HEK293T (cell line): ENCODE measurements at places on chromosomes 4 and X.

DNA sequence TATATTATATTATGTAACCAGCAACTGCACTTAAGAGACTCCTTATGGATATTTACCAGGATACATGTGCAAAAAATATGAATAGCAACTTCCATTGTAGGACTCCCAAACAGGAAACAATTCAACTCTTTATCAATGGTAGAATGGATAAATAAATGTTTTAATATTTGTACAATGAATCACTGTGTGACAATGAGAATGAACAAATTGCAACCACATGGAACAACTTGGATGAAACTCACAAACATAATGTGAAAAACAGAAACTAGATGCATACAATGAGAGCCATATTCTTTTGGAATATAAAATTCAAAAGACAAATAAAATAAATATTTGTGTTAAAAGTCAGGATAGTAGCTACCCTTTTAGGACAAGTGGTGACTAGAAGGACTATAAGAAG, 1015.7 kb downstream of the TECRL start:
- DNase-seq = no peak

GRCh38 chr4:86967073-86967472, 32.3 kb downstream of the AFF1 start:
- DNase-seq = no peak

DNA sequence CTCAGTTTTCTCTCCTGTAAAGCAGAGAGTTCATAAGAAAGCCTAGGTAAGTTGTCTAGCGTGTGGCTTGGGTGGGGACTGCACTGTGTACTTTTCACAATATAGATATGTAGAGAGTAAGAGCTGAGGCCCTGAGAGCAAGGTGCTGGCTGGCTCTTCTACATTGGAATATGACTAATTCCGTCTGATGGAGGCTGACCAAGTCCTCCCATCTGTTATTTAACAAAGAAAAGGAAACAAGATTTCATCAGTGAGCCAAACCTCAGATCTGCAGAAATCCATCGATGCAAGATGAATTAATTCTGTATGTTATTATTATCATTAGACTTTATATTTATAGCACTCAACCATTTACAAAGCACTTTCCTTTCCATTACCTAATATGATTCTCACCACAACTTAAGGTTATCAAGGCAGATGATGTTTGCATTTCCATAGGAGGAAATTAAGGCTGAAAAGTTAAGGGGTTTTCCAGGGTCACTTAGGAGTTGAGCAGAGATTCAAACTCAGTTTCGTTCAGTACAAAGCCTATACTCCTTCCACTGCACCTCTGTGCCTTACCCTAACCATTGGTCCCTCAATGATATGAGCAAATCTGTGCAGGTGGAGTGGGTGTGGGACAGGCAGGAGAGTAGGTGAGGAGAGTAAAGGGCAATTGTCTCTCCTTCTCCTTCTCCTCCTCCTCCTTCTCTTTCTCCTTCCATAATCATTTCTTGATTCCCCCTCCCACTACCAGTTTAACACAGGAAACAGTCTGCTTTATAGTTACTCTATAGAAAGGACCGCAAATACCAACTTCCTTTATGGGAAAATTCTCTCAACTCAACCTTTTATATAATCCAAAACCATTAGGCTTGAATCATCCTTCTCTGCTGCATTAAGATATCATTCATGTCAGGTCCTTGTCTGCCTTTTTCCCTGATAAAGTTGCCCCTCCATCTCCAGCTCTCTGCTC, 27.6 kb upstream of the SRD5A3 start:
- DNase-seq = no peak

GRCh38 chrX:47802589-47802988, 34.1 kb upstream of the ZNF81 start:
- peak; percentile 33 for DNase-seq

- no peak for DNase-seq
Measured at GRCh38 chrX:29397506-29397905, 810.3 kb downstream of the IL1RAPL1 start.

DNA sequence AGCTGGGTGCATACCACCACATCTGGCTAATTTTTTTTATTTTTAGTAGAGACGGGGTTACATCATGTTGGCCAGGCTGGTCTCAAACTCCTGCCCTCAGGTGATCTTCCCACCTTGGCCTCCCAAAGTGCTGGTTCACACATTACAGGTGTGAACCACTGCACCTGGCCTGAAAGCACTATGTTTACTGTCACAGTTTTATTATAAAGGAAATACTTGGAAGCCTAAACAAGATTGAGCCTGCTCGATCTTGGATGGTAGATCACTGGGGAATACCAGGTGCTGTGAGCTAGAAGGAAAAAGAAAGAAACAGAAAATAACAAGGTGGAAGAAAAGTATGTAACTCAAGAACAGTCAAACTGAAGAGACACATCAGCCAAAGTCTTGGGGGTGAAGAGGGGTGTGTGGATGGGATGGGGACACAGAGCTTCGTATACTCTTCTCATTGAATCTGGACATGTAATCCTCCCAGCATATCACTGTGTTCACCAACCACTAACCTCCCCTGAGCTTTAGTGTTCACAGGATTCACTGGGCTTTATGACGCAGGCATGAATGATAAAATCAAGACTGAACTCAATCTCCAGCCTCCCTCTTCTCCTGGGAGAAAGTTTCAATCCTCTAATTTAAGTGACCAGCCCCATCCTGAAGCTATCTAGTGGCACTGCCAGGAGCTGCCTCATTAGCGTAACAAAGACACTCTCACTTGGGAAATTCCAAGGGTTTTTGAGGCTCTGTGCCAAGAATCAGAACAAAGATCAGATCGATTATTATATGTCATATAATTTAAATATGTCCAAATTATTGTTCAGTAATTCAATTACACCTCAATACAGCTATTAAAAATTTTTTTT, 40.9 kb downstream of the PDS5A start:
- DNase-seq = no peak

- DNase-seq = no peak
Measured at GRCh38 chrX:108558217-108558616, 118.6 kb downstream of the COL4A5 start.

GRCh38 chr4:140252141-140252741, 98.3 kb upstream of the MAML3 start:
- peak; percentile 23 for DNase-seq

DNA sequence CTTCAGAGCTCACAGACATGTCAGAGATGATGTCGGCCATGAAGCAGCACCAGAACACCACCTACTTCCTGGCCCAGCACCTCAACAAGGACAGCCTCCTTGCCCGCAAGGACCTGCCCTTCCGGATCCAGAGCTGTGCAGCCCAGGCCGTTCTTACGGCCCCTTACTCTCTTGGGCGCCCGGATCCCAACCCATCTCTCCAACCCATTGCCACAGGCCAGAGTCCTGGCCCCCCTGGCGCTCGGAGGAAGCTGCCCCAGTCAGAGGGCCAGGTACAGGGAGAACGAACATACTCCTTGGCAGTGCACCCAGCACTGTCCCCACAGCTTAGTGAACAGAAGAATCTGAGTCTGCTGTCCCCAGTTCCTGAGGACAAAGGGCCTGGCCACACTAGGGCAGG, 27.9 kb upstream of the PRPS1 start:
- no peak for DNase-seq

GRCh38 chr4:145566768-145567167, 52.4 kb upstream of the MMAA start:
- DNase-seq = no peak

- DNase-seq = no peak
Measured at GRCh38 chr4:93437991-93438390, 390.6 kb upstream of the ATOH1 start.

GRCh38 chr4:2364654-2365053, 53.8 kb downstream of the ZFYVE28 start:
- no peak for DNase-seq

DNA sequence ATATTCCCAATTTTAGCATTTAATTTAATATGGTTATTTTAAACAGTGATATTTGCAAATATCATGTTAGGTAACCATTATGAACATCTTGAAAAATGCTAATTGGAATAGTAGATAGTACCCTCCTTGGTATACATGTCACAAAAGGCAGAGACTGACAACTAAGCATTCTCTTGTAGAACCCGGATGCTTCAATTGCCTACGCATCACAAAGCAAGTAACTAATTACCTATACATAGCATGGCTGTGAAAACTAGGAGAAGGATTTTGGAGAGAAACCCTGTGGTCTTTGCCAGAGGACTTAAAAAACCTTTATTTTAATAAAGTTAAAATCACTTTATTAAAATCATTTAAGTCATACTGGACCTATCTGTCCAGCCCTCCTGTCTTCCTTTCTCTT, 764.1 kb upstream of the TENM3 start:
- no peak for DNase-seq

- DNase-seq = no peak
Measured at GRCh38 chr4:27602172-27602571, 741.5 kb downstream of the STIM2 start.

- no peak for DNase-seq
Measured at GRCh38 chr4:58175024-58175423, 1064.8 kb upstream of the IGFBP7 start.

DNA sequence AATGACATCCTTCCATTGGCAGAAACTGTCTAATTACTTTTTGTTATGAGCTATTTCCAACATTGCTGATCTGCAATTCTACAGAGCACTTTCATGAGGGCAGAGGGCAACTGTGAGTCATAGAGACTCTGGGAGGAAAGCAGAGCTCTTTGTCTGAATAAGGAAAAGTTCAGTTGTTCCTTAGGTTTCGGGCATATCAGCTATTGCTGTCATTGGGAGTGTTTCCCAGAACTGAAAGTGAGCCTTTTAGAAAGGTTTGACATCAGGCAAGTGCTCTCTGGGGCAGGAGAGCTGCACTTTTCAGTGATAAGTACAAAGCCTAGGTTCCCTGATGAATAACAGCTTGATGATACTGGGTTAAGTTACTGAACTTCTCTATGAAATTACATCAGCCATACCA, 119.2 kb upstream of the EDNRA start:
- DNase-seq = no peak

DNA sequence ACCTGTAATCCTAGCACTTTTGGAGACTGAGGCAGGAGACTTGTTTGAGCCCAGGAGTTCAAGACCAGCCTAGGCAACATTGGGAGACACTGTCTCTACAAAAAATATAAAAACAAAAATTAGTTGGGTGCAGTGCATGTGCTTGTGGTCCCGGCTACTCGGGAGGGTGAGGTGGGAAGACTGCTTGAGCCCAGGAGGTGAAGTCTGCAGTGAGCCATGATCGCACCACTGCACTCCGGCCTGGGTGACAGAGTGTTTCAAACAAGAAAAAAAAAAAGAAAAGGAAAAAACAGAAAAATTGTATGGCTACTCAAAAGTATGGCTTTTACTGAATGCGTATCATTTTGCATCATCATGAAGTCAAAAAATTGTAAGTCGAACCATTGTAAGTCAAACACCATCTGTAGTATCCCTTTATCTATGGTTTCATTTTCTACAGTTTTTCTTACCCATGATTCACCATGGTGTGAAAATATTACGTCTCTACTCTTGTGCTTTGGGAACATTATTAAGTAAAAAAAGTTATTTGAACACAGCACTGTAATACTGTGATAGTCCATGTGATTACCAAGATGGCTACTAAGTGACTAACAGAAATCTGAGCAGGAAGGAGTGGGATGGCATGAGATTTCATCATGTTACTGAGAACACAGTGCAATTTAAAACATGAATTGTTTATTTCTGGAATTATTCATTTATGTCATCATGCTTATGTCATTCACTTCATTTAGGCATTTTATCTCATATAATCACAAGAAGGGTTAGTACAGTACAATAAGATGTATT, 26.5 kb upstream of the MANBA start:
- no peak for DNase-seq

- DNase-seq = no peak
Measured at GRCh38 chr4:181991369-181992108, 251.7 kb upstream of the TENM3 start.

DNA sequence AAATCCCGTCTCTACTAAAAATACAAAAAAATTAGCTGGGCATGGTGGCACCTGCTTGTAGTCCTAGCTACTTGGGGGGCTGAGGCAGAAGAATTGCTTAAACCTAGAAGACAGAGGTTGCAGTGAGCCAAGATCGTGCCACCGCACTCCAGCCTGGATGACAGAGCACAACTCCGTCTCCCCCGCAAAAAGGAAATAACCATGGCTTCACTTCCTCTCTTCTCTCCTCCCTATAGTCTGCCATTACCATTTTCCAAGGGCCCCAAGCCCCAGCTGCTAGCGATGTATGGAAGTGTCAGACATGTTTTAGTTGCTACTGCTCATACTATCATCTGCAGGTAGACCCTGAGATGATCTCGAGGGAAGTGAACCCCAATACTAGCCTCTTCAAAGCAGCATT, 177.3 kb upstream of the FAM9B start:
- no peak for DNase-seq

- no peak for DNase-seq
Measured at GRCh38 chr4:99763635-99764101, 53.0 kb upstream of the DAPP1 start.

DNA sequence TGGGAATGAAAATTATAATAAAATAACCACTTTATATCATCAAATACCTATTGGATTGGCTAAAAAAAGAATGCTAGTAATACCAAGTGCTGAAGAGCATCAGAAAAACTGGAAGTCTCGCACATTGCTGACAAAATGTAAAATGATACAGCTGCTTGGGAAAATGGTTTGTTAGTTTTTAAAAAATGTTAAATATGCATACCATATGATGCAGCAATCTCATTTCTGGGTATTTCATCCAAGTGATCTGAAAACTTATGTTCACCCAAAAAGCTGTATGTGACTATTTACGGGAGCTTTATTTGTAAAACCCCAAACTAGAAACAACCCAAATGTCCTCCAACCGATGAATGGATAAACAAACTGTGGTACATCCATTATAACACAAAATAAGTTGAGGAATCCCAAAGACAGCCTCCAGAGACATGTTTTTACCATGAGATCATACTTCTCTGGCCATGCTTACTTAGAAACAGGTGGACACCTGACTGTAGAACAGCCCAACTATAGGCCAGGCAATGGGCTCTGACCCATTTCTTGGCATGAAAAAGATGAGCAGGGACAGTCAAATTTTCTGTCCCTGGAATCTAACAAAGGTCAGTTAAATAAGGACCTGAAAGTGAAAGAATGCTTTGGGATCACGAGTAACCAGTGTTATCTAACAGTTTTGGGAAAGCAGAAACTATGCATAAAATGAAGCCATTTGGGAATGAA, 47.5 kb upstream of the FAM120C start:
- no peak for DNase-seq

DNA sequence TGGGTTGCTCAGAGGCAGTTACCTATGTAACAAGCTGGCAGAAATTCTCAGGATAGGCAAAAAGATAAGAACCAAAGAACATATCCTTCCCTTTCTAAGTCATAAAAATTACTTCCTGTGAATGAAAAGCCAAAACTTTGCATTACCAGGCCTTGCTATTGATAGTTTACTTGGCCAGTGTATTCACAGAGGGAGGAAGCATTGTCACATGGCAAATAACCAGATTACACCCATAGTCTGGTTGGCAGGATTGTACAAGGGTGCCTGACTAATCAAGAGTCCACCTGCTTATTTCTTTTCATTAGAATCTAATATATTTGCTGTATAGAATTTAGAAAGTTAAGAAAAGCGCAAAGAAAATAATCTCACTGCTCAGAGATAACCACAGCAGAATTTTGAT, 14.1 kb downstream of the XIAP start:
- no peak for DNase-seq

GRCh38 chr4:161303551-161303950, 860.2 kb downstream of the FSTL5 start:
- DNase-seq = no peak
